ENCODE measurements at places on chromosomes 2 and 18. TPM values are rescaled to one million over a fixed set of nuclear protein-coding genes. Genes with fewer than 3 reads are reported as not detected.

GRCh38 chr18:23722646-23723045 lies 33.4 kb downstream of the LAMA3 start:
- no peaks in the 10 kb centered on the region for H3K36me3 ChIP-seq
- no peak overlapping the region for H3K27ac ChIP-seq
- no peaks in the 10 kb centered on the region for H3K4me1 ChIP-seq
- H3K27me3 ChIP-seq, result peaks cover 15% of the 10 kb centered on the region

DNA sequence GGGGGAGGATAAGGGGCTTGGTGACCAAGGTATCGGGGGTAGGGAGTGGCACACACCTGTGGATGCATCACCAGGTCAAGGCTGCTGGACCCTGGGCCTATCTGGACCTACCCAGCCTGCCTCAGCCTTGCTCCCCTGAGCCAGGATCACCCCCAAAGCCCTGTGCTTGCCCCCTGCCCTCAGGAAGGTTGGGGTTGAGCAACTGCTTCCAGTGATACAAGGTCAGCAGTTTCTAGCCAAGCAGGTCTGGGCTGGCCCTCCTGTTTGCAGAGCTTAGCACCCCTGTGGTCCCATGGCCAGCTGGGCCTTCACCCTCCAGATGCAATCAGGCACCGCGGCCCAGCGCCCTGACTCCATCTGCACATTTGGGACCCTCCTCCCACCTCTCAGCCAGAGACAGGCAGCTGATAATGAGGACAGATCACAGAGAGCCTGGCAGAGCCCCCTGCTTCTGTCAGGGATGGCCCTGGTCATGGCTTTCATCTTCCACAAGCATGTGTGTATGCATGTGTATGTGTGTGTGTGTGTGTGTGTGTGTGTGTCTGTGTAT lies 154.6 kb downstream of the TFCP2L1 start:
- H3K27me3 ChIP-seq, result peaks cover 2% of the 10 kb centered on the region
- DNase-seq, result no peak
- no peaks in the 10 kb centered on the region for H3K36me3 ChIP-seq

GRCh38 chr2:133790711-133791110 lies 222.4 kb upstream of the NCKAP5 start:
- no peaks in the 10 kb centered on the region for H3K4me1 ChIP-seq
- DNase-seq, result no peak
- peaks cover 10% of the 10 kb centered on the region for H3K27me3 ChIP-seq
- H3K4me3 ChIP-seq, result no peak overlapping the region
- H3K36me3 ChIP-seq, result no peaks in the 10 kb centered on the region

GRCh38 chr2:27871802-27872201 lies 18.4 kb downstream of the RBKS start:
- no peak overlapping the region for H3K4me3 ChIP-seq
- no peaks in the 10 kb centered on the region for H3K27me3 ChIP-seq
- H3K27ac ChIP-seq, result no peak overlapping the region
- no peak for DNase-seq
- H3K36me3 ChIP-seq, result peaks cover 5% of the 10 kb centered on the region

DNA sequence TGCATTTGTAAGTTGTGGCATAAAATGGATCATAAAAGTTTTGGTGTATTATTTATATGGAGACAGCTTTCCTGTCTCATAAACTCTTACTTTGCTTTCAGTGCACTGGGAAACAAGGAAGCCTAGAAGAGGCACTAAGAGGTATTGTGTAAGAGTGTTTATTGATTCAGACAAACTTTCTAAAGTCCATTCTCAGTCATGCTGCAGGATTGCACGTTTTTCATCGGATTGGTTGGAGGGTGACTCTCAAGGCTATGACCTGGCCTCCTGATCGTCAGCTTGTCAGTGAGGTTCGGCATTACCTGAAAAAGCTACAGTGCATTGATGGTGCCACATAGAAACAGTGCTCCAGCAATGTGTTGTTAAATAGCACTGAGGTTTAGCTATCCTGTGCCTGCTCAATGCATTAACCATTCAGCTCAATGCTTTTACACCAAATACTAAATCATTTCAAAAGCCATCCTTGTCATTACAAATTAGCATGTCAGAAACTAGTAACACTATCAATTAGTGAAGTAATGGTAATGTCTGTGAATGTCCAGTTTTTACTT lies 545.5 kb downstream of the CBLN2 start:
- H3K27me3 ChIP-seq, result no peaks in the 10 kb centered on the region
- no peaks in the 10 kb centered on the region for H3K36me3 ChIP-seq
- no peak for DNase-seq
- no peak overlapping the region for H3K4me3 ChIP-seq
- H3K27ac ChIP-seq, result no peak overlapping the region

- H3K27ac ChIP-seq, result no peak overlapping the region
- no peaks in the 10 kb centered on the region for H3K27me3 ChIP-seq
- H3K4me3 ChIP-seq, result no peak overlapping the region
These were observed 327.1 kb downstream of the GALNT13 start for GRCh38 chr2:154198866-154199265.

GRCh38 chr2:54859416-54859815 lies 136.0 kb downstream of the EML6 start:
- H3K27me3 ChIP-seq, result no peaks in the 10 kb centered on the region
- no peaks in the 10 kb centered on the region for H3K4me1 ChIP-seq
- H3K27ac ChIP-seq, result no peak overlapping the region

- H3K4me1 ChIP-seq, result no peaks in the 10 kb centered on the region
- H3K27me3 ChIP-seq, result no peaks in the 10 kb centered on the region
- no peaks in the 10 kb centered on the region for H3K36me3 ChIP-seq
- H3K27ac ChIP-seq, result no peak overlapping the region
- H3K4me3 ChIP-seq, result no peak overlapping the region
These were observed 205.6 kb downstream of the TMEM182 start for GRCh38 chr2:102967451-102967850.

DNA sequence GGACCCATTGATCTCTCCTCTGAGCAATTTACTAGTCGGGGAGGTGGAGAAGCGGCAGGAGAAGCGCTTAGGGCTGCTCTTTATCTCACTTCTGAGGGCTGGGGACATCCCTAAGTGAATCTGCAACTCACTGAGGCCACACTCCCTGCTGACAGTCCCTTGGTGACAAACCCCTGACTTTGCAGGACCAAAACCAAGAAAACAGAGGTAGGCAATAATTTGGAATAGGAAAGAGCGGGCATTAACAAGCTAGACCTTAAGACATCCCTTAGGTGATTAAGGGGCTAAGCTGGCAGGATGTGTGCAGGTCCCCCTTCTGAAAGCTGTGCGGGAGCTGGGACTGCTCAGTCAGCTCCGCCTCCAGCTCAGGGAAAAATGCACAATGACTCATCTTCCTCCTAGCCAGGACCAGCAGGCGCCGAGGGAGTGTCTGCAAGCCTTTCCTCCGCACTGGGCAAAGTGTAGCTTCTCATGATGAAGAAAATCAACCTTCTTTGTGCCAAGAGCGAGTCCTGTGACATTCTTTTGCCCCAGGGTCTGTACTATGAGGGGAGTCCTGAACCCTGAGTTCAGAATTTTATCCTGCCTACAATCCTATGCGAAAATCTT lies 63.3 kb downstream of the BOD1L2 start:
- no peaks in the 10 kb centered on the region for H3K36me3 ChIP-seq
- no peak for DNase-seq
- no peak overlapping the region for H3K27ac ChIP-seq
- H3K27me3 ChIP-seq, result peaks cover 23% of the 10 kb centered on the region
- H3K4me3 ChIP-seq, result no peak overlapping the region
- peaks cover 2% of the 10 kb centered on the region for H3K4me1 ChIP-seq

GRCh38 chr2:217900010-217900779 lies 102.6 kb downstream of the TNS1 start:
- H3K4me3 ChIP-seq, result no peak overlapping the region
- no peak for DNase-seq
- peaks cover 9% of the 10 kb centered on the region for H3K27me3 ChIP-seq
- H3K4me1 ChIP-seq, result peaks cover 2% of the 10 kb centered on the region

GRCh38 chr2:191258996-191259395 lies 13.8 kb downstream of the MYO1B start:
- no peak overlapping the region for H3K4me3 ChIP-seq
- no peaks in the 10 kb centered on the region for H3K36me3 ChIP-seq

- no peak overlapping the region for H3K4me3 ChIP-seq
- no peaks in the 10 kb centered on the region for H3K36me3 ChIP-seq
- H3K27me3 ChIP-seq, result no peaks in the 10 kb centered on the region
- peaks cover 21% of the 10 kb centered on the region for H3K4me1 ChIP-seq
- H3K27ac ChIP-seq, result no peak overlapping the region
These were observed 96.3 kb upstream of the STON1 start for GRCh38 chr2:48433682-48434081.

DNA sequence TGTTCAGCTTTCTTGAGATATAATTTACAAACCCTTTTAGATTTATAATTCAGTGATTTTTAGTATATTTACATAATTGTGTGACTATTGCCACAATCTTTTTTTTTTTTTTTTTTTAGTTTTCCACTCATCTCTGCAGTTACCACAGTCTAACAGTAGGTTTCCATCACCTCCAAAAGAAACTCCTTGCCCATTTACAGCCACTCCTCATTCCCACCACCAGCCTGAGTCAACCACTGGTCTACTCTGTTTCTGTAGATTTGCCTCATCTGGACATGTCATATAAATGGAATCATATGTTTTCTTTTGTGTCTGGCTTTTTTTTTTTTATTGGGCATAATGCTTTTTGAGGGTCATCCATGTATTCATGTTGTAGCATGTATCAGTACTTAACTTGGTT lies 16.1 kb downstream of the MTX2 start:
- no peaks in the 10 kb centered on the region for H3K27me3 ChIP-seq
- H3K4me1 ChIP-seq, result peaks cover 29% of the 10 kb centered on the region
- no peak for DNase-seq
- no peak overlapping the region for H3K27ac ChIP-seq
- peaks cover 2% of the 10 kb centered on the region for H3K36me3 ChIP-seq

DNA sequence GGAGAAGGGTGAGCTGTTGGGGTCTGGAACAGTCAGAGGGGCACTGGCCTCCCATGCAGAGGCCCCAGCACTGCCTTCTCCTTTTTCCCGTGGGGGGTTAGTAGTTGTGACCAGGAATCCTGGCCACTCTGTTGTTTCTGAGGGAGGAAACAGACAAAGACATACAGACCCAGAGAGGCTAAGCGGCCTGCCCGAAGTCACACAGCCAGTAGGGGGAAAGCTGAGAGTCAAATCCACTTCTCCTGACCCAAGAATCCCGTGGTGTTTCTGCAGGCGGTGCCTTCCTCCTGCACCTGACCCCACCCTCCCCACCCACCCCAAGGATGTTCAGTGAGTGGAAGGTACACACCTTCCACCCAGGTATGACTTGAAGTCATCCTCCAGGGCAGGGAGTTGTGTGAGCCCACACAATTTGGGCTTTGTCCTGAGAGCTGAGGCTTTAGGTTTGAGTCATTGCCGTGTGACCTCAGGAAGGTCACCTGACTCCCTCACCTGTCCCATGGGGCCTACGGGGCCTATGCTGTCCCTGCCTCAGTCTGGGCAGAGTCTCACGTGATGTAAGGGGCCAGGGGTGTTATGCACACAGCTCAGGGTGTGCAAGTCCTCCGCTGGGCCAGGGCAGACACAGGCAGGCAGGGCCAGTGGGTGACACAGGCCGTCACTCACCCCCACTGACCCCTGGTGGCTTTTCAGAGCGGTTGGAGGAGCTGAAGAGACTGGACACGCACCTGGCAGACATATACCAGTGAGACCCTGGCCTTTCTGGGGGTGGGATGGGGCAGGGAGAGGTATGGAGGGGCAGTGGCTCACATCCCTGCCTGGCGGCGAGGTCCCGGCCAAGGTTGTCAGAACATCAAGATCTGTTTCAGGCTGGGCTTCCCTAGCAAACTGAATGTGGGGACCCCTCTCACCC lies 5.0 kb downstream of the NT5DC4 start:
- H3K4me3 ChIP-seq, result peak overlapping the region; percentile 72
- peak overlapping the region; percentile 61 for H3K27ac ChIP-seq
- no peaks in the 10 kb centered on the region for H3K36me3 ChIP-seq
- no peak for DNase-seq

DNA sequence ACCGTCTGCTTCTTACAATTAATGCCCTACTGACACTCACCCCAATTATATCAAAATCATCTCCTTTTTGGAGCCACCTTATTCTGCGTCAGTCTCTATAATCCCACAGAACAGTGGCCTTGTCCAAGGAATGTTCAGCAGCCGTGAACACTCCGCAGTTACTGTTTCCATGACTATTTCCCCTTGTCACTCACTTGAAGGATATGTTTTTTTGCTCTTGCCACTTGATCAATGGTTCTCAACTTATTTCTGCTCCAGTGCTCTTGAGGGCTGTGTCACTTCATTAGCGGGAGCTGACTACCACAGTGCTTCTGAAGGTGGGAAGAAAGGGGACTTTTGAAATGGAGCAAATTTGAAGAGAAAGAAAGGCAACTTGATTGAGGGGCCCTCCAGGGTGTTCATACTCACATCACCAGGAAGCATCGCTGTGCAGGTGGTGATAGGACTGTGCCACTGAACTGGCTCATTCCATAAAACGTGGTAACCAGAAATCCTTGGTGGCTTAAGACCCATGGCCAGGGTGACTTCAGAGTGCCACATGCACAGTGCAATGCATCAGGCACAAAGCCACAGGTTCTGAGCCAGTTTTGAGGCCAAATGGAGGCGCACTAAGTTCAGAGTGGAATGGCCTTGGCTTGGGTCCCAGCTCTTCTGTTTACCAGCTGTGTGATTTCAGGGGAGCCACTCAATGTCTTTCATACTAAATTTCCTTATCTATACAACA lies 320.6 kb upstream of the RAB12 start:
- no peak overlapping the region for H3K27ac ChIP-seq
- H3K36me3 ChIP-seq, result no peaks in the 10 kb centered on the region
- no peak overlapping the region for H3K4me3 ChIP-seq
- H3K4me1 ChIP-seq, result no peaks in the 10 kb centered on the region

DNA sequence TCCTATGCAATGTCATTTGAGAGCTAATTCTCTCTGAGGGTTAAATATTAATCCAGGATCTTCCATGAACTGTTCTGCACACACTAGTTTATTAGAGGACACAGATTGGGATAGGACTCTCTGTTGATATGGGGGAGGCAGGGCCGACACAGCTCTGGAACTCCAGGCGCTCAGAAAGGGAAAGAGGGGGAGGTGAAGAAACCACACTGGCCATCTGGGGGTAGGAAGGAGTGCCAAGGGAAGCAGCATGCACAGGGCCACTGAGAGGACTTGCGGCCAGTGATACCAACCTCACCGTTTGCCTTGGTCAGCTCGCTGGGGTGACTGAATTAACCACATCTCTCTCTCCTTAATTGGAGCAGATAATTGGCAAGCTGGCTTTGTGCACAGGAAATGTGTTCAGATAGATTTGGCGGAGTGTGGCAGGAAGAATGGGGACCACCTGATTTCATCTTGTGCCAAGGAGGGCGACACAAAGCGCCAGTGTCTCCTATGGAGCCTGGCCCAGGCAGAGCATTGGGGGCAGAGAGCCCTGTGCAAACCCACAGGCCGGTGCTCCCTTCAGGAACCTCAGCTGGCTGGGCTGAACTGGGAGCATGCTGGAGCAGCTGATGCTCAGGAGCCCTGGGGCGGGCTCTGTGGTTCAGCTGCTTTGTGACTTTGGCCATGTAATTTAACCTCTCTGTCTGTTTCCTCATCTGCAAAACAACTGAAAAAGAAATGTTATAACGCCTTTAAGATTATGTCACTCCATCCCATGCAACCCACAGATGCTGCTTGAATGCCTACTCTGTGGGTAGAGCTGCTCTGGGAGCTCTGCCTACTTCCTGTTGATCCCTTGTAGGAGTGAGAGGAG lies 114.7 kb upstream of the STON1 start:
- H3K27ac ChIP-seq, result no peak overlapping the region
- peaks cover 3% of the 10 kb centered on the region for H3K27me3 ChIP-seq
- DNase-seq, result no peak
- H3K4me3 ChIP-seq, result no peak overlapping the region

SERPINB3 gene
- total RNA-seq, result not detected

STON1 gene
- 0.86 TPM for total RNA-seq

CIDEA gene
- total RNA-seq, result not detected

NT5DC4 gene
- 2.1 TPM for total RNA-seq

SP5 gene
- not detected for total RNA-seq

GREB1 gene
- total RNA-seq, result 0.69 TPM

C2orf78 gene
- total RNA-seq, result not detected

FEV gene
- not detected for total RNA-seq

GNLY gene
- total RNA-seq, result 1.8 TPM

GRHL1 gene
- 0.95 TPM for total RNA-seq
